ENCODE measurements at places on chromosomes 7 and 10.

- DNase-seq, result no peak
These were observed 92.4 kb downstream of the C1GALT1 start for GRCh38 chr7:7274782-7275181.

GRCh38 chr10:128055061-128055868 is 71.0 kb downstream of the MKI67 start:
- no peak for DNase-seq

GRCh38 chr7:30200591-30200990 is 65.8 kb downstream of the MTURN start:
- DNase-seq, result no peak

GRCh38 chr7:47347346-47347745 is 234.6 kb downstream of the TNS3 start:
- DNase-seq, result no peak

DNA sequence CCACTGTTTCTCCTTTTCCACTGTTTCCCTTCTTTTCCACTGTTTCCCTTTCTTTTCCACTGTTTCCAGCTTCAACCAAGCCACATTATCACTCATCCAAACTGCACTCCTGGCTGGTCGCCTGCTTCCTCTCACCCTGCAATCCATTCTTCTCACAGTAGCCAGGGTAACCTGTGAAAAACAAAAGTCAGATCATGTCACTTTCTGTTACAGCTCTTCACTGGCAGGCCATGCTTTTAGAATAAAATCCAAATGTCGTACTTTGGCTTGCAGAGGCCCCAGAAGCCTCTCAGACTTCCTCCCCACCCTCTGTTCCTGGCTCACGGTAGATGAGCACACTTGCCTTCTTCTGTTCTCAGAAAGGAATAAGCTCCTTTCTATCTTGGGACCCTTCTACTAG is 33.9 kb downstream of the STARD3NL start:
- no peak for DNase-seq

- DNase-seq, result no peak
These were observed 1.5 kb downstream of the GSDME start for GRCh38 chr7:24755541-24756407.

GRCh38 chr10:112820320-112820719 is 129.7 kb upstream of the TCF7L2 start:
- DNase-seq, result no peak

- no peak for DNase-seq
These were observed 6.4 kb downstream of the FBH1 start for GRCh38 chr10:5896208-5897052.

DNA sequence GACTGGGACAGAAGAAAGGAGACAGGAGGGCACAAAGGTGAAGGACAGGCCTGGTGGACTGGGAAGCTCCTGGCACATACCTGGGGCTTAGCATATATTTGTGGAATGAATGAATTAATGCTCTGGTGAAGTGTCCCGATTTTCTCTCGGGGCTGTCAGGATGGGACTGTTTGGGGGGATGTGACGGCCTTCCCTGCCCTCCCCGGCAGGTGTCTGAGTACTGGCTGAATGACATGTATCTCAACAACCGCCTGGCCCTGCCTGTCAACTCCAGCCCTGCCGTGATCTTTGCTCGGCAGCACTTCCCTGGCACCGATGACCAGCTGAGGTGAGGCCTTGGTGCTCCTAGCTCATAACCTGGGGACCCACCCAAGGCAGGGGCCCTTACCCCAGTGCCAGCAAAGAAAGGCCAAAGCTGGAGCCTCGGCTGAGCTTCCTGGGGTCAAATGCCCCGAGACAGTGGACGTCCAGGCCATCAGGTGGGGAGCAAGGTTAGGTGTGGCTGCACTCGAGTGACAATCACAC is 6.5 kb downstream of the CHAT start:
- no peak for DNase-seq

DNA sequence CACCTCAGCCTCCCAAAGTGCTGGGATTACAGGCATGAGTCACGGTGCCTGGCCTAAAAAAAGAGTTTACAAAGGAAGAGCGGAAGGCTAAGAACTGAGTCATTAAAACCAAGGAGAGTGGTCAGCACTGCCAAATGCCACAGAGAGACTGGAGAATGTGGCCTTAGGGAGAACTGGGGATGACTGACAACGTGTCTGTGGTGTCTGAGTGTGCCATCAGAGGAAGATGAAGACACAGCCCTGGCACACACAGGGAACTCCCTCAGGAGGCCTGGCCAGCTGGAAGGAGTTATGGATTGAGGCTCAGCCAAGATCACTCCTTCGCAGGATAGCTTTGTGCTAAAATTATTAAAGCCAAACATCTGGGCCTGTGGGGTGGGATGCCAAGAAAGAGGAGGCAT is 3.9 kb upstream of the INA start:
- no peak for DNase-seq

DNA sequence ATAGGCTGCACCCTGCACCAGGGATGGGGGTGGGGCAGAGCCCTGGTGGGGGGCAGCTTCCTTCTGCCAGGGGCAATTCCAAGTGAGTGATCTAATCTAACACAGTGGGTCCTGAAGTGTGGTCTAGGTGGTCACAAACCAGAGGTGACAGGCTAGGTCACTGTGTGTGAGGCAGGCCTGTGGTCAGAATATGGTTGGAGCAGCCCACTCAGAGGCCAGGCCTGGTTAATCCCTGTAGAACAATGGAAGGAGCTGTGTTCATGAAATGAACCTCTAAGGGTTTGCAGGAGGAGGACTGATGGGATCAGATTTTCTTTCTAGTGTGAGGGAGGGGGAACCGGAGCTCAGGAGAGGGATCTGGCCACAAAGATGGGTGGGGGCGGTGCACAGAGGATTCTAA is 10.0 kb upstream of the TSPAN14 start:
- no peak for DNase-seq

DNA sequence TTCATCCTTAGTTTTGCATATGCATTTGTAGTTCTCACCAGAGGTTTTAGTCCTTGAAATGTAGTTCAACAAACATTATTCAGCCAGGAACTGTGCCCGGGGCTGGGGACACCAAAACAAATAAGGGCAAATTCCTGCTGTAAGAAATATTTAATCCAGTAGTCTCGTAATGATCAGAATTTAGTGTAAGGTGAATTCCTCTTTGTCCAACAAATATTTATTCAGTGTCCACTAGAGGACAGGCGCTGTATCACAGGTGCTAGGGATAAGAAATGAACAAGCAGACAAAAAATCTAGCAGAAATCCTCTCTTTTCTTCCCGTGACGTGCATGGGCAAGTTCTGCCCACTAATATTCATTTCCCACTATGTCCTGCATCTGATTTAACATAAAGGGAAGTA is 17.6 kb downstream of the LGI1 start:
- no peak for DNase-seq

DNA sequence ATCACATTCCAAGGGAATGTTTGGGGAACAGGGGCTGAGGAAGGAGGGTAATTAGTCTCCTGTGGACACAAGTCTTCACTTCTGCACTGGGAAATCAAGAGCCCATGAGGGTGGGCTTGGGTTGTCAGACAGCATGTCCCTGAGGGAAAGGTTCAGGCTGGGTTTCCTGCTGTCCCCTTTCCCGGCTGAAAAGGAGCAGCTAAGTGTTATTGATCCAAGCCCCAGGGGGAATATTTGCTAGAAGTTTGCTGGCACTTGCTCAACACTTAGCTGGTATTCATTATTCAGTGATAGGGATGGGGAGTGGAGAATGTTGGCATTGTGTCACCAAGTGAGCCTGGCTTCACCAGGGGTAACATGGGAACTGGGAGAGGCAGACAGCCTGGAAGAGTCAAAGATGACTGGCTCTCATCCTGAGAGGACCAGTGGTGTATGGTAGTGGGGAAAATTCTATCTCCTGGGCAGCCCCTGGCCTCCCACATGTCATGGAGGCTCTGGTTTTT is 344.4 kb upstream of the PODXL start:
- no peak for DNase-seq

DNA sequence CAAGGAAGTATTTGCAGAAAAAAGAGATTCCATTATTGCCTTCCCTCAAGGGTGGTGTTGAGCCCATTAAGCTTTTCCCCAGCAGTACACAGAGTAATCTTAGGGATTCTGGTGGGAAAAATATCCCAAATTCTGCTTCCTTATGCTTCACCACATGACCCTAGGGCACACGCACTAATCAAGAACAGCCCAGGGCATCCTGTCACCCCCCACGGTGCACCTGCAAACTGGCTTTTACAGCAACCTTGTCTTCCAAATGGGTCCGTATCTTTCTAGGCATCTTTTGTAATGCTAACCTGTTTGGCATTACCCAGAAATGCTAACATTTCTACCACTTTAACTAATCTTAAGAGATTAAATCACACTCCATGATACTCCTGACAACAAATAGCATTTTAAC is 926 bp upstream of the C7orf33 start:
- DNase-seq, result no peak

DNA sequence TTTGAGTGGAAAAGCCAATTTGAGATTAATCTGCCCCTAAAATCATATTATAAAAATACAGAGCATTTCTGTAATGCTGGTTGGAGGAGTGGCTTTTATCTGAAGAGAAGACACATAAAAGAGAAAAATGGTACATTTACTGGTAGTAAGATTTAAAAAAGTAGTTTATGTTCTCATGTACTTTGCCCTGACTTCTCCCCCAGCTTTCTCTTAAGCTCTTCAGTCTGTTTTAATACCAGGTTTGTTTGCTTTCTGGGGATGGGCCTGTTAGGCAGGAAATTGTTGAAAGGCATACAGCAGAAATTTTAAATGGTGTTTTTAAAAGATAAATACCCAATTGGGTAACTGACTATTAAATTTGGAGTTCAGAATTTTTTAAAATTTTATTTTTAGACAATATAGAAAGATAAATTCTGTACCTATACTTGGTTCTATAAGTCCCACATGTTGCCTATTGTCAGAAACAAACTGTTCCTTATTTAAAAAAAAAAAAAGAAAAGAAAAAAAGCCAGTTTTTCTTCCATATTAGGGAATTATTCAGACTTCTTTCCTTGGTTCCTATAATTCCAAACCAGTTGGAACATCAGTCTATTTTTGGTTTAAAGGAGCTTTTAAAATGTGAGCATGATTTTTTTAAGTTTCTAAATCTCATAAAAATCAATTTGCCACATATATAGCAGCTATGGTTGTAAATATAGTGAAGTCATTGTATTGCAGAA is 136.6 kb downstream of the ARID5B start:
- DNase-seq, result no peak

- no peak for DNase-seq
These were observed 21.0 kb downstream of the IL15RA start for GRCh38 chr10:5956146-5956936.

DNA sequence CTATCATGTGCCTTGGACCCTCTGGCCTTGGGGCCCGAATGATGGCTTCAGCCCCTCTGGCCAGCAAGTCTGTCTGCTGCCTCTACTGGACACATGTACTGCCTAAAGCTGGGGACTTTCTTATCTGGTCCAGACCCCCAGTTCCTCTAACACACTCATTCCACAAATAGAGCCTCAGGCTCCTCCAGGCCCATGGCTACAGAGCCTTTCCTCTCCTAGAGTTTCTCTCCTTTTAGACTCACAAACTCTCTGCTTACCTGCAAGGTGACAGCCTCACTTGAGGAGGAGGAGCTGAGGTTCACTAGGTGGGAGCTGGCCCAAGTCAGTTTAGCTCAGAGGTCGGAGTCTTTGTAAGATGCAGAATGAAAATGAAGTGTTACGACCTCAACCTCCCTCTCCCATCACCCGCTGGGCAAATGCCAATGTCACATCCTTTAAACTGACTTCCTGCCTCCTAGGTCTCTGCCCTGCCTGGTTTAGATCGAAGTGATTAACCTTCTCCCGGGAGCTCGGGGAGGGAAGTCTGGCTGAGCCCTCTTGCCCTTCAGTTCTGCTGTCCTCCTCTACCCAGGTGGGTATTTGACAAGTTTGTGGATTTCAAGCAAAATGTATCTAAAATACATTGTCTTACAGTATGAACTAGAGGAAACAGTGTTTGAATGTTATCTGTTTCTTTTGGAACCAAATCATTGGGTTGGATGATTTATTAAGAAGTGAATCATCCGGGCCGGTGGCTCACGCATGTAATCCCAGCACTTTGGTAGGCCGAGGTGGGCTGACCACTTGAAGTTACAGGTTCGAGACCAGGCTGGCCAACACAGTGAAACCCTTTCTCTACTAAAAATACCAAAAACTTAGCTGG is 71.9 kb upstream of the TNS3 start:
- no peak for DNase-seq

DNA sequence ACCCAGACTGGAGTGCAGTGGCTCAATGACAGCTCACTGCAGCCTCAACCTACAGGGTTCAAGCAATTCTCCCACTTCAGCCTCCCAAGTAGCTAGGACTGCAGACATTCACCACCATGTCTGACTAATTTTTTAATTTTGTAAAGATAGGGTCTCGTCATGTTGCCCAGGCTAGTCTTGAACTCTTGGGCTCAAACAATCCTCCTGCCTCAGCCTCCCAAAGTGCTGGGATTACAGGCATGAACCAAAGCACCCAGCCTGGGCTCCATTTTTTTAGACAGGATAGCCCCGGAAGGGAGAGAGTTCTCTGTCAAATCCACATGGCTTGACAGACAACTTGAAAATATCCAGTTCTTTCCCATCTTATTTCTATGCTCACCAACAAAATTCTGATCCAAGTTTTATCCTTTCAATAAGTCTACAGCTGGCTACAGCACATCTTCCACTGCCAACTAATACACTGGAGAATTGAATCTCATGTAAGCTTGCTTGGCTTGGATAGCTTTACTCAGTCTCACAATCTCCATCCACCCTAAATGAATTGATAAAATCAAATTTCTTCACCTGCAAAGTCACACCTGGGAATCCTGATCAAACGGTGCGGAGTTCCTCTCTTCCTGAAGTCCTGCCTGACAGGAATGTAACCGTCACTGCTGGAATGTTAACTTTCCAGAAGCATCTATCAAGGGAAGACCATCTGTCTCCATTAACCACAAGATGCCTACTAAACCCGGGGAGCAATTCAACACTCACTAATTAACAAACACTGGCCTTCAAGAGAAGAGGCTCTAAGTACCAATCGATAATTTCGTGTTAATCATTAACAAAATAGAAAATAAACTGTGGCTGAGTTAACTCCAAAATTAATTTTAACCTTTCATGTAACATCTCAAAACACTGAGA is 239.7 kb upstream of the MKLN1 start:
- no peak for DNase-seq

GRCh38 chr7:85336086-85336485 is 149.2 kb upstream of the SEMA3D start:
- no peak for DNase-seq

GRCh38 chr7:134284952-134285351 is 31.8 kb downstream of the SLC35B4 start:
- no peak for DNase-seq

DNA sequence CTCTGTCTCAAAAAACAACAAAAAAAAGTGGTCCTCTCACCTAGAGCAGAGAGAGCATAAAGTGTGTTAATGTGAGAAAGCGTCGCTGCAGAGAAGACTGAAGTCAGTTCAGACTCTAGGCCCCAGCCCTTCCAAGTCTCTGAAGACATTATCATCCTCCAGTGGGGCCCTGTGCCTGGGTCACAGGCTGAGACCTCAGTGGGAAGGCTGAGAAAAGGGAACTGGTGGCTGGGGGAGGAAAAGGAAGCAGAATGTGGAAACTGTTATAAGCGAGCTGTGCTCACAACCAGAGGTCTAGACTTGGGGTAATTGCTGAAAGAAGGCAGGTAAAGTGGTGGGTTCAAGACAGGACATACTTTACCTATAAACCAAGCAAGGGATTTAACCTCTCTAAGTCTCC is 4.9 kb upstream of the RRP12 start:
- DNase-seq, result no peak

Data from NAMALWA (cell line).